ENCODE measurements at places on chromosomes 5 and 9. TPM values are rescaled to one million over a fixed set of nuclear protein-coding genes. Genes with fewer than 3 reads are reported as not detected.

Gene NUTM2F
- not detected for total RNA-seq

Gene SPATA31C1
- not detected for total RNA-seq

Gene ZCCHC10
- total RNA-seq: 20.9 TPM

Gene TMEM171
- total RNA-seq: 0.74 TPM

- no peak for DNase-seq
Observed at GRCh38 chr9:18368206-18368605, 105.7 kb upstream of the ADAMTSL1 start.

- no peak for DNase-seq
Observed at GRCh38 chr5:42492974-42493373, 69.7 kb downstream of the GHR start.

DNA sequence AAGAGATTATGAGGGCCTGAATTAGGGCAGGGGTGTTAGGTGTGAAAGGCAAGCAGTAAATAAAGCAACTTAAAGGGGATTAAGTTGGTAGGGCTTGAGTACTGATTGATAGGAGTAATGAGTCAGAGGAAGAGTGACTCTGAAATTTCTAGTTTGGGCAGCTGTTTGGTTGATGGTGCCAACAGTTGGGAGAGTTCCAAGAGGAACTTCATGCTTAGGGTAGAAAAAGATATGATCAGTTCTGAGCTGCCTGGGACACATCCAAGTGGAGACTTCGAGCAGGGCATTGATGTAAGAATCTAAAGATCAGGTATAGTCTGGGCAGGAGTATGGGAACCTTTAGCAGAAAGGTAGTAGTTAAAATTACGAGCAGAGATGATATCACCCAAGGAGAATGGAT lies 10.2 kb downstream of the MAMDC2 start:
- DNase-seq: no peak

DNA sequence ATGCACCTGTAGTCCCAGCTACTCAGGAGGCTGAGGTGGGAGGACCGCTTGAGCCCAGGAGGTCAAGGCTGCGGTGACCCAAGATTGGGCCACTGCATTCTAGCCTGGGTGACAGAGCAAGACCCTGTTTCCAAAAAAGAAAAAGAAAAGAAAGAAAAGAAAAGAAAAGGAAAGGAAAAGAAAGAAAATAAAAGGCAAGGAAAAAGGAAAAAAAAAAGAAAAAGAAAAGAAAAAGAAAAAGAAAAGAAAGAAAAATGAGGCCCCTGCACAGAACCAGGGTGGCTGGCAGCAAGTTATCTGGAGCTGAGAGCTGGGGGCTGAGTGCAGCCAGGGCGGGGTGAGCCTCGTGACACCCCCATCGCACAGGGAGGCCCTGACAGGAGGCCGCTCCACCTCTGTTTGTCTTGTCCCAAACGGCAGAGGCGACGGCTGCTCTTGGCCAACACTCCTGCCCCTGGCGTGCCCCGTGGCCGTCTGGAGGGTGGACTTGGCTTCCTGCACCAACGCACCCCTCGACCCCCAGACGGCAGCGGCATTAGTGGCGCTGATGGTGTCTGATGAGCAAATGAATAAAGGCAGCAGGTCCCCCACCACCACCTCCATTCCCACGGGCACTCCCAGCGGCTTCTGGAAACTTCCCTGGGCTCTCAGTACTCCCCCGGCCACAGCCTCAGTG lies 16.7 kb downstream of the EXD3 start:
- DNase-seq: no peak

DNA sequence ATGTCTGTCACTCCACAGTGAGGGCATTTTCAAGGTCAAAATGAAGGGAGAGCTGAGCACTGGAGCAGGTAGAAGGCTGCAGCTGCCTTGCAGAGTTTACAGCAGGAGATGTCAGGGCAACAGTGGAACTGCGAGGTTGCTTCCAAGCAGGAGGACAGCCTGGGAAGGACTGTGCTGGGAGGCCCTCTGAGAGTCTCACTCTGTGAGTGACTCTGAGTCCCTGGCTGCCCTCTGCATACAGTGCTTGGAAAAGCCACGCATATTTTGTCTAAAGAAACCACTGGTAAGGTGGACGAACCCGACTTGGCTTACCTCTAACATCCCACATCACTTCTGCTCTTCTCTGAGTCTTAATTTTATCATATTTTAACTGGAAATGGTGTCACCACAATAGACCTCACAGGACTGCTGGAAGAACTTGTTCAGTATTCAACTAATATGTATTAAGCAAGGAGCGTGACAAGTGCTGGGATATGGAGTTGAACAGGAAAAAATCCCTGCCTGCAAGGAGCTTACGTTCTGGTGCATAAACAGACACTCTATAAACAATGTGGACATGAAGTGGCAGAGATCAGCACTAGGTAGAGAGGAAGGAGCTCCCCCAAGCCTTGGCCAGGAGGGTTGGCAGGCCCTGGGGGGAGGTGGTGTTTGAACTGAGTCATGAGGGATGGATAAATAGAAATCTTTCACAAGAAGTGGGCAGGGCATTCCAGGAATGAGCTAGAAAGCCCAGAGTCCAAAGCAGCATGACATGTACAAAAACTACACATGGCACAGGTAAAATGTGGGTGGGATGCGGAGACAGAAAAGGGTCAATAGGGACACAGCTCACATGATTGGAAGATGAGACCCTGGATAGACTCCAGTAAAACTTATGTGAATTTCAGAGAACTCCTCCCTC lies 64.0 kb upstream of the FOXE1 start:
- no peak for DNase-seq

- peak; percentile 93 for DNase-seq
Observed at GRCh38 chr9:90102292-90102901, 497.6 kb downstream of the GADD45G start.
